ENCODE measurements at places on chromosomes 3 and 15.

GRCh38 chr3:100936931-100937330 is 56.3 kb downstream of the ABI3BP start:
- DNase-seq = no peak

- no peak for DNase-seq
Measured at GRCh38 chr15:60413231-60413824, 15.5 kb upstream of the ANXA2 start.

DNA sequence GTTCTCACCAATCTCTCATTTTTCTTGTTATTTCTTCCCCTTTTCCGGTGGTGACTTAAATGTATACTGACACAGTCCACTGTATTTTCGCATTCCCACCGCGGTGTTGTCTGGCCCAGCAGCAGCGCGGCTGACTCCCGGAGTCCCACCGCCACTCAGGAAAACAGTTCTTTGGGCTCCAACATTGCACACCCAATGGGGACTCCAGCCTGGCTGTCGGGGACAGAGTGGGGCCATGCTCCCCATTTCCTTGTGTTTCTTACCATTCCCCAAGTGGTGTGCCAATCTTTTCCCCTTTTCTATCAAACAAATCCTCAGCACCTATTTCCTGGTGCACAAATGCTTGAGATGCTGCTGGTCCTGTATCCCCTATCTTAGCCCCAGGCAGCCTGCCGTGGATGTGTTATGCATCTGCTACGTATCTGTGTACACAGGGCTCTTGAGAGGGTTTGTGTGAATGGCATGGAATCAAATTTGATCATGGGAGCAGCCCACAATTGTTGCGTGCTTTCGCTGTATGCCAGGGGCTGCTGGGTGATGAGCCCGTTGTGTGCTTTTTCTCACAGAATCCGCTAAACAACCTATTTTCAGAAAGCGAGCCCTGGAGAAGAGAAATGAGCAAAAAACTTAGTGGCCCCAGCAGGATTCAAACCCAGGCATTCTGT is 219.1 kb upstream of the RGMA start:
- DNase-seq = no peak

DNA sequence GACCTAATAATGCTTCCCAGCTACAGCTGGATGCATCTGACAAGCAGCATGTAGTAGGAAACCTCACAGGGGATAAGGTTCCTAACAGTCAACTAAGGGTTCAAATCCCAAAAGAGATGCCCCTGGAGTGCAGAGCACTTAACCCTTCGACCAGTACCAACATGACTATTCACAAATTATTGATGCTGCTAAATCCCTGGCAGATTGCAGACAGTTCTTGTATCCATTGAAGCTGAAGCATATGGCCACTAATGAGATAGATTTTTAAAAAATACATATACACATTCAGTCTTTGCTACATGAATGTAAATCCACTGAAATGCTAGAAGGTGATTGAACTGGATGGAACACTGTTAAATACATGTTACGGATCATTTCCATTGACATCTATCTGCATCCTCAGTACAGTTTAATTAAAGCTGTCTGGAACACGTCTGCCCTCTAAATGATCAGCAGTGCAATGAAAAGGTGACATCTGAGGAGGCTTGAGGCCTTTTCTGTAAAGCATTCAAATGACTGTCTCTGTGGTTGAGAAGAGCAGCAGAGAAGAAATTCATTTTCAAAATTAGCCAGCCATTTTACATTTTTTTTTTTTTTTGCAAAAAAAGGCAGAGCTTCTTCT is 19.5 kb upstream of the NANOGP8 start:
- DNase-seq = no peak

DNA sequence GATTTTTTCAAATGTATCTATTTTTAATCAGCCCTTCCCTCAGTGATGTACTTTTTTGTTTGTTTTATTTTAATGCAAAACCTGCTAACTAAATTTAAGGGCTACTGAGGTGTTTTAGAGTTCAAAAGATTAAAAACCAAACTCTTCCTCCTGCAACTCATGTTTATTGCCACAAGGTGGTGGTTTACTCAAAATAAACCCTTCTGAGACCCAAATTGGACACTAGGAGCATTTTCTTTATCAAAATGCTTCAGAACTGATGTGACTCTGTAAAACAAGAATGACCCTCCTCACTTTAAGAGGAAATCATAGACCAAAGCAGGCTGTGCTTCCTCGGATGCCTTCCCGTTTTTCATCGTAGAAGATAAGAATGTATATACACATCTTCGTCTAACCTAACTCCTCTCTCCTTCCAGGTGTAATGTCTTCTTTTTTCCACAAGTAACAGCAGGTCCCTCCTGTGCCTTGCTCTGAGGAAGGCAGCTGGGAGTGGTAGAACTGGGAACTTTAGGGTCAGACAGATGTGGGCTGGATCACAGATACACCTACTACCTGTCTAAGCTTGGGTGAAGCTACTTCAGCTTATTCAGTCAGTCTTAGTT is 2.9 kb upstream of the NME9 start:
- DNase-seq = peak; percentile 74

DNA sequence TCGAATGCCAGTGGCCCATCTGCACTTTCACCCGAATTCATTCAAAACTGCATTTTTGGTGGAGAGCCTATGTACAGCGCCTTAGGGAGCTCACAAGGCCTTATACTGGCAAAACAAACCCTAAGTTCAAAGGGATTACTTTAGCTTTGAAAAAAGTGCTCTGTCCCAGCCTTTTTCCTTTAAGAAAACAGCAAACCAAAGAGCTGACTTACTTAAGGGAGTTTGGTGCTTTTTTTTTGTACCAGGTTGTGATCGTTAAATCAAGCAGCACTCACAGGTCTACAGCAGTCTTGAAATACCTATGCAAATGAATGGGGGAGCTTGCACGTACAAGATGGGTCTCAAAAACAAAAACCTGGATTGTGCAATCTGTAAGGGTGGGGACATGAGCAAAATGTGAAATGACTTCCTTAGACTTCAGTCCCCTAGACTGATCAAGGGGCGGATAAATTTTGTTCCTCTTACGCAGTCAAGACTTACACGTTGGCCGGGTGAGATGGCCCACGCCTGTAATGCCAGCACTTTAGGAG is 11.6 kb upstream of the PIK3CB start:
- DNase-seq = no peak

DNA sequence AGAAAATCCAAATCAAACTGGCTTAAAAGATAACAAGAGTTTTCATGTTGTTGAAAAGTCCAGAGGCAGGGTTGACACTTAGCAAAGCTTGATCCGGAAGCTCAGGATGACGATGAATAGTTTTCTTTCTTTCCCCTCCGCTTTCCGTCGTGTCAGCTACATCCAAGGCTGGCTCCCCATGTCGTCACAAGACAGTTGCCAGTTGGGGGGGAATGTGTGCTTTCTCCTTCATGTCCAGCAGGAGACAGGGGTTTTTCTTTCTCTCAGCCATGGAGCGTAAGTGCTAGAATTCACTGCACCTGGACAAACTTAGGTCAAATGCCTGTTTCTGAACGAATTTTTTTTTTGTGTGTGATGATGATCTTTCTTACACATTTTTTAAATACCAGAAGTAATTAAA is 273.8 kb upstream of the RGMA start:
- no peak for DNase-seq

DNA sequence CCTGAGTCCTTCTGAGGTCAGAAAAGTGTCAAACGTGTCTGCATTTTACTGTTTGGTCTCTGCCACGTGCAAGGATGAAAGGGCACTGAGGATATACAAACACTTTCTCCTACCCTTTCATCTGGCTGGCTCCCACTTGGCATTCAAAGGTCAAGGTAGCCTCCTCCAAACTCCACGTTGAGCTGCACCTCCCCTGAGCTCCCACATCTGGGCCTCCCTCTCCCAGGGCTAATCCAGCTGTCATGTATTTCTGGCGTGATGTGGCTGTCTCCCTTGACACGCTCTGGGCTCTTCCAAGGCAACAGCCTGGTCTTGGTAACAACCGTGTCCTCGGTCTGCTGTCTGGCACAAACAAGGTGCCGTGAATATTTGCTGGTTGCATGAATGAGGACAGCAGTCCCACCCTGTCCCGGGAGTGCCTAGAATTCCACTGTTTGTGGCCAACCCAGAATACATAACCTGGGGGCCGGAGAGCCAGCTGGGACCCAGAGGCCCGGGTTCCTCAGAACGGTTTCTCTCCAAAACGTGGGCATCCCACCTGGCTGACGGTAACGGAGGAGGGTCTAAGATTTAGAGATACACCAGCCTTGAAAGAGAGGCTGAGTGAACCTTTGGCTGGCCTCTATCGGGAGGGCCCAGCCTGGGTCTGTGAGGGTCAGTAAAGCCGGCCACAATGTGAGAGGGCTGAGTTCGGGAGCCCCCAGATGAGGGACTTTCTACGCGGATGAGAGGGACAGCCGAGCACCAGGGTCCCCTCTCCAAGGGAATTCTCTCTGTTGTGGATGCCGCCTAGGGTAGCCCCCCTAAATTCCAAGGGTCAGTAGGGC is 767 bp downstream of the GLT8D1 start:
- DNase-seq = peak; percentile 49

DNA sequence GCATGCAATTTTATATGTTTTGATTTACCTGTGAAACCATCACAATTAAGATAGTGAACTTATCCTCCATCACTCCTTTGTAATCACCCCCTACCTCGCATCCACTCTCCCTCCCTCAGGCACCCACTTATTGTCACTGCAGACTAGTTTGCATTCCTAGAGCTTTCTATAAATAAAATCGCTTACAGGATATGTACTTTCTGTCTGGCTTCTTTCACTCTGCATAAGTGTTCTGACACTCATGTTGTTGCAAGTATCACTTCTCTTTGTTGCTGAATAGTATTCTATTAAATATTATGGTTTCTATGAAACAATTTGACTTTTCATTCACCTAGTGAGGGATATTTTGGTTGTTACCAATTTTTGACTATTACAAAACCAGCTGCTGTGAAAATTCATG is 139.3 kb downstream of the RSRC1 start:
- DNase-seq = no peak

DNA sequence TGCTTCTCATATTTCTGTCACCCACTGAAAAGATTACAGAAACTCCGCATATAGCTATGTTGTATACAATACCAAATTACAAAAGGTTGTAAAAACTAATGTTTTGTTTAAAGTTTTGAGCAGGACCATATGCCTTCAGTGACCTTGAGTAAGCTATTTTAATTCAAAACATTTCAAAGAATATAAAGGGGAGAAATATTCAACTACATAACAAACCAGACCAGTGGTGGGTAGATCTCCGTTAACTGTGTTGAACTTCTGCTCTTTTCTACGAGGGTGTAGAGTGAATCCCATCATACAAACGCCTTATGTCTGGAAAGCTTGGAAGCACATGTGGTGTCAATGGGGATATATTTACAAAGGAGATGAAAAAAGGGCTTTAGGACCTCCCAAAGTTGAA is 68.4 kb upstream of the NR2F2 start:
- DNase-seq = no peak

- no peak for DNase-seq
Measured at GRCh38 chr3:13637311-13637891, 88.5 kb downstream of the FBLN2 start.

GRCh38 chr3:57157545-57157944 is 7.6 kb downstream of the IL17RD start:
- DNase-seq = no peak

- no peak for DNase-seq
Measured at GRCh38 chr15:92576597-92577200, 78.9 kb downstream of the FAM174B start.

GRCh38 chr3:136249593-136249992 is 547 bp upstream of the PCCB start:
- DNase-seq = no peak

GRCh38 chr3:164401923-164402322 is 676.4 kb downstream of the SI start:
- no peak for DNase-seq

- DNase-seq = no peak
Measured at GRCh38 chr3:49217688-49218470, 46.5 kb downstream of the KLHDC8B start.

DNA sequence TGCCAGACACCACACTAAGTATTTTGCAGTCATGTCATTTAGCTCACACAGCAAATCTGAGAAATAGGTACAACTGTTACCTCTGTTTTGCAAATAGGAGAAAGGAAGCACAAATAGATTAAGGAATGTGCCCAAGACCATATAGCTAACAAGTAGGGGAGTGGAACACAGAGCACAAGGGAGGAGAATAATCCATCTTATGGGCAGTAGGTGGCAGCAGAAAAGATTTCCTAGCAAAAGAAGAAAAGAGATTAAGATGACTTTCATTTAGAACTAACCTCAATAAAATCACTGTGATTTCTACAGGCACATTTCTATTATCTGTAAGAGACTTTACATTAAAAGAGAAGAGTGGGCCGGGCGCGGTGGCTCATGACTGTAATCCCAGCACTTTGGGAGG is 49.1 kb downstream of the NR1I2 start:
- DNase-seq = peak; percentile 21

GRCh38 chr15:92454555-92455105 is 60.9 kb downstream of the ST8SIA2 start:
- DNase-seq = no peak

DNA sequence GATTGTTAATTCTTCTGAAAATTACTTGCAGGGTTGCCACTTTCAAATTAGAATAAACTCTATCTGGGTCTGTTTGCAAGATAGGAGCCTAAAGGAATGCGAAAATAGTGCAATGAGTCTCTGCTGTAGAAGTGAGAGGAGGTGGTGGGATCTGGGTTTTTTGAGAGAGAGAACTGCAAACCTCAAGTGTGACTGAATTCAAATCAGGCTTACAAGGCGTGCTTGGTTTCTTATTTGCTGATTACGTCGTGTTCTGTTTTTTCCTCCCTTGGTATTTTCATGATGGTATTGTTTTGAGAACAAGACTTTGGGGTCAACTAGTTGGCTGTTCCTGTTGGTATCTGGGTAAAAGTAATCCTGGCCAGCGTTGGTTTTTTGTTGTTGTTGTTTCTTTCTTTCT is 490.9 kb upstream of the CFAP20DC start:
- DNase-seq = no peak
